NCI-H510A treated with DMSO at 0.1 percent for 48 hours (cell line): ENCODE measurements at places on chromosomes 12 and 14.

DNA sequence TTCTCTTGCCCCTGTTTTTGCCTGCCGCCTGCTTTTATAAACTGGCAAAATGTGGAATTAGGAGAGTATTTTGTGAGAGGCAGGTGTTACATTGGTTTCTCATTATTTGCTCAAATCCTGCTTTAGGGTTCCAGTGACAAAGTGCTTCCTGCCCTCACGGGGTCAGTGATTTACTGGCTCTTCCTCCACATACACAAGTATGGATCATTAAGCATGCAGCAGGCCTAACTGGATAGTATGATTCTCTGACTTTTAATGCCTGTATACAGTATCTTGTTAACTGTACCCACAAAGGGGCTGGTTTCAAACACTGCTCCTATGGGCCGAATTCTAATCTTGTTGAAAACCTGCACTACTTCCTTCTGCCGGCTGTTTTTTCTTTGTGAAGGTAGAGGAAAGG lies 63.2 kb downstream of the PTCSC3 start:
- peak; percentile 78 for DNase-seq

GRCh38 chr14:76644855-76645518 lies 116.3 kb upstream of the VASH1 start:
- DNase-seq, result peak; percentile 34

DNA sequence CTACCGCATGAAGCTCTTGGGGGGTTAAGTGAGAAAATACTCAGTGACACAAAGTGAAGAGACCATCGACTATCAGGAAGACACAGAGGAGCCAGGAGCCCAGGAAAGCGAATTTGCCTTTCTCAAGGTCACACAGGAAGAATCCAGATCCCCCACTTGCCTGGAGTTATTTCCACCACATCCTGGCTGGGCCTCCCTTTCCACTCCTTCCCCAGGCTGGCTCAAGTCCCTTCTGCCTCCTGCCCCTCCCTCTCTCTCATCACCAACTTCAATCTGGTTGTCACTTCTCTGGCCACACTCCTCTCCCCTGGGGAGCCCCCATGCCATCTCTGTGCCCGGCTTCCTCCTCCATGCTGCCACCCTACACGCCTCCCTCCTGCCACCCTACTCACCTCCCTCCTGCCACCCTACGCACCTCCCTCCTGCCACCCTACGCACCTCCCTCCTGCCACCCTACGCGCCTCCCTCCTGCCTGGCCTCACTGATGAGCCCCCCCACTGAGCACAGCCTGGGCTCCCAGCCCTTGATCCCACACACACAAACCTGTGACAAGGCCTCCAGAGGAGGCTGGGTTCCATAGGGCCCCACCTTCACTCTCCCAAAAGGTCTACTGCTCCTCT lies 6.3 kb downstream of the SCNN1A start:
- no peak for DNase-seq

- DNase-seq, result peak; percentile 38
These were observed 431 bp upstream of the RHOJ start for GRCh38 chr14:63203618-63204406.

DNA sequence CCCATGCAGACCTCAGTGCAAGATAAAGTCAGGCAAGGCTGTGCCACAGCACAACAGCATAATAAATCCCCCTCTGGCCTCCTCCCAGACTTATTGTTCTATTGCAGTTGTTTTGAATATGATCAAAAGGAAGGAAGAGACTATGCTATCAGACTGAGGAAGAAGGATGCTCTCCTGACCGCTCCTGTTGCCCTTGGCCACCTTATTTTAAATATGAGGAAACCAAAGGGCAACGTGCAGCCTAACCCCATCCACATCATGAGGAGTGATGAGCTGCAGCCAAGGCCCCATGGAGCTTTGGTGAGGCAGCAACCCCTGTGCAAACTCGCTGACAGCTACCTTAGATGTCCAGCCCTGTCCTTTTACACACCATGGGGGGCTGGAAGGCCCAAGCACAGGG lies 291.7 kb downstream of the ZFP36L1 start:
- no peak for DNase-seq

GRCh38 chr14:59427653-59428580 lies 37.3 kb downstream of the GPR135 start:
- no peak for DNase-seq

- DNase-seq, result no peak
These were observed 229.9 kb downstream of the NTF3 start for GRCh38 chr12:5661811-5662210.
